Stimulated activated naive B cell treated with anti-CD40 and anti-IgM and Interleukin-4, amounts not matched to agents 10 μg/mL and 1 μg/mL and 100 μg/mL, for 72 hours (primary cell): ENCODE measurements at places on chromosomes 1 and 21.

DNA sequence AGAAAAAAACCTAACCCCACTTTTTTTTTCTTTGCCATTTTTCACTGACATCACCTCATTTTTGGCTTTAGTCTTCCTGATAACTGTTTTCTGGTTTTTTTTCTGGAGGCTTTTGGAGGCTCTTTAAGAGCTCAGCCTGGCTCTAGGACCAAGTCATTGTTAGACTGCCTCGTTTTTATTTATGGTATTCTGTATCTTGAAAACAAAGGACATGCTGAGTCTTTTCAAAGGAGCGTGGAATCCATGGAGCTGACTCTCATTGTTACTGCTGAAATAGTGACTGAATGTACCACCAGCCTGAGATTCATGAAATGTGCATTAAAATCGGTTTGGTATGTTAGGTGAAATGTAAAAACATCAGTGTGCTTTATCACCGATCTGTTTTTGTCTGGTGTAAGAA lies 28.0 kb downstream of the RASAL2 start:
- H3K27me3 ChIP-seq = peaks cover 10% of the 10 kb centered on the region
- no peaks in the 10 kb centered on the region for H3K4me1 ChIP-seq
- H3K36me3 ChIP-seq = no peaks in the 10 kb centered on the region
- no peak overlapping the region for H3K4me3 ChIP-seq

DNA sequence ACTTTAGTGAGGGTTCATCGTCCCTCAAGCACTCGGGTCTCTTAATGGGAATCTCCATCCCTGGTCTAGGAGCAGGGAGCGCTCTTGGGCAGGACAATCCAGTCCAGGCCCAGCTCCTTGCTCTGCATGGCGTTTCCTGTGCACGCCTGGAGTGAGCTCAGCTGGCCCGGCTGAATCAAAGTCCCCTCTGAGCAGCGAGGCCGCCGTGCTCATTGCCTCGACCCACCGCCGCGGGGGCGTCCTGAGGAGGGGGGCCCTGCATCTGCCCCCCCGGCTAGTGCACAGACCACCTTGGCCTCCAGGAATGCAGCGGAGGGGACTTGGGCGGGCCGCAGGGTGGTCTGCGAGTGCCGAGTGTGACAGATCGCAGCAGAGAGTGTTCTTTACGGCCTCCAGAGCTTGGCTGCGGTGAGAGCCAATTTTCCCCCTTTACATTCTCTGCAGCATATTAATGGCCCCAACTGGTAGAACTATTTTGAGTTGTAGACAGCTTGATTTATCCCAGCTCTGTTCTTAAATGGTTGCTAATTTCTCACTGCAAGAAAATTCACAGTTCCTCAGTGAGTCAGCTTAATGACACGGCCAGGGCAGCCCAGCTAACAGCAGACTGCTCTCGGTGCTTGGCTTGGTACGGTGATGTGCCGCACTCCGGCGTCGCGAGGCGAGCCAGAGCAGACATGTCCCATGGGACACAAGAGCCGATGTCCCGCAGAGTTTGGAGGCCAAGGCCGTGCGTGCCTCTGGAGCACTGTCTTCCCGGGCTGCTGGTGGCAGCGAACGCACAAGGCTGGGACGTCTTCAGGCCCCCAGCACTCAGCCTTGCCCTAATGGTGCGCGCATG lies 39.8 kb downstream of the SNAP47 start:
- H3K27ac ChIP-seq = no peak overlapping the region

GRCh38 chr1:233512538-233512937 lies 101.4 kb upstream of the KCNK1 start:
- no peak for DNase-seq
- H3K27me3 ChIP-seq = no peaks in the 10 kb centered on the region
- no peaks in the 10 kb centered on the region for H3K36me3 ChIP-seq
- peaks cover 5% of the 10 kb centered on the region for H3K4me1 ChIP-seq
- no peak overlapping the region for H3K27ac ChIP-seq
- no peak overlapping the region for H3K4me3 ChIP-seq

DNA sequence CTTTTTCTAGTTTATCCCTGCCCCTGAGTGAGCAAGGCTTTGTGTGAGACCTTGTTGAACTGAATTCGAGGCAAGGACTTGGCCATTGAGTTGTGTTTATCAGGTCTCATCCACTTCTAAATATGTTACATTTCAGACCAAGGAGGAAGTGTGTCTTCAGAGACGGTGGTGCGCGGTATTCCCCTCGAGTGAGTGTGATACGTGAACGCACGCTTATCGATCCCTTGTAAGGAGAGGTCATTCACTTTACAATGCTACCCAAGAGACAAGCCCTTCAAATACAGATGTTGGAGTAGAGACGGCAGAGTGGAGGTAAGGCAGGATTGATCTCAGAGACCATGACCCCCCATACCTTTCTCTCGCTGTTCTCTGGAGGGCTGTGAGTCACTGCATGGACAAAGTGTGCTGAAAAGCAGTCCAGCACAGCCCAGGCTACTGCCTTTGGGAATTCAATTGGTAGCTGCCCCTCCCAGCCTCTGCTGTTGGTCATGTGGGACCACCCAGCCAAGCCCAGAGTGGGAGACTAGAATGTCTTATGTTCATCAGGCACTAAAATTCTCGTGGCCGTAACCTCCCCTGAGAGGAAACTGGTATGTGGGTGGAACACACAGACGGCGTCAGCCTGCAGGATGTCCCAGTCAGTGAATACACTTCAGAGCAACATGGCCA lies 16.3 kb upstream of the MTARC1 start:
- peak overlapping the region; percentile 72 for H3K4me3 ChIP-seq
- peaks cover 1% of the 10 kb centered on the region for H3K36me3 ChIP-seq
- no peaks in the 10 kb centered on the region for H3K27me3 ChIP-seq
- H3K4me1 ChIP-seq = peaks cover 12% of the 10 kb centered on the region
- DNase-seq = peak; percentile 59

- H3K4me3 ChIP-seq = no peak overlapping the region
- H3K36me3 ChIP-seq = peaks cover 3% of the 10 kb centered on the region
- H3K27me3 ChIP-seq = no peaks in the 10 kb centered on the region
- peaks cover 2% of the 10 kb centered on the region for H3K4me1 ChIP-seq
- DNase-seq = no peak
- H3K27ac ChIP-seq = no peak overlapping the region
Measured at GRCh38 chr1:87117761-87118368, 203.4 kb downstream of the HS2ST1 start.

- H3K27me3 ChIP-seq = no peaks in the 10 kb centered on the region
- H3K36me3 ChIP-seq = peaks cover 11% of the 10 kb centered on the region
- peaks cover 20% of the 10 kb centered on the region for H3K4me1 ChIP-seq
- H3K27ac ChIP-seq = no peak overlapping the region
- no peak for DNase-seq
- no peak overlapping the region for H3K4me3 ChIP-seq
Measured at GRCh38 chr21:43619856-43620255, 39.4 kb downstream of the HSF2BP start.

- H3K27ac ChIP-seq = no peak overlapping the region
- no peaks in the 10 kb centered on the region for H3K27me3 ChIP-seq
- H3K4me1 ChIP-seq = peaks cover 38% of the 10 kb centered on the region
- no peak overlapping the region for H3K4me3 ChIP-seq
- DNase-seq = no peak
Measured at GRCh38 chr1:8370046-8370881, 52.4 kb downstream of the SLC45A1 start.

- peaks cover 22% of the 10 kb centered on the region for H3K36me3 ChIP-seq
- H3K4me1 ChIP-seq = peaks cover 33% of the 10 kb centered on the region
- H3K4me3 ChIP-seq = no peak overlapping the region
- no peak for DNase-seq
Measured at GRCh38 chr1:6867729-6868659, 82.7 kb downstream of the CAMTA1 start.

GRCh38 chr1:219581766-219582165 lies 31.1 kb downstream of the ZC3H11B start:
- no peak overlapping the region for H3K27ac ChIP-seq
- H3K36me3 ChIP-seq = no peaks in the 10 kb centered on the region
- no peak for DNase-seq
- peaks cover 3% of the 10 kb centered on the region for H3K4me1 ChIP-seq
- H3K27me3 ChIP-seq = peaks cover 11% of the 10 kb centered on the region

- no peak overlapping the region for H3K4me3 ChIP-seq
- H3K27me3 ChIP-seq = peaks cover 7% of the 10 kb centered on the region
- DNase-seq = no peak
- no peaks in the 10 kb centered on the region for H3K4me1 ChIP-seq
- no peak overlapping the region for H3K27ac ChIP-seq
Measured at GRCh38 chr1:159430985-159431384, 1.0 kb upstream of the OR10J4 start.

- H3K4me3 ChIP-seq = no peak overlapping the region
- H3K27ac ChIP-seq = no peak overlapping the region
- DNase-seq = no peak
- no peaks in the 10 kb centered on the region for H3K27me3 ChIP-seq
- H3K36me3 ChIP-seq = peaks cover 22% of the 10 kb centered on the region
Measured at GRCh38 chr1:193036337-193037047, 22.7 kb downstream of the UCHL5 start.

DNA sequence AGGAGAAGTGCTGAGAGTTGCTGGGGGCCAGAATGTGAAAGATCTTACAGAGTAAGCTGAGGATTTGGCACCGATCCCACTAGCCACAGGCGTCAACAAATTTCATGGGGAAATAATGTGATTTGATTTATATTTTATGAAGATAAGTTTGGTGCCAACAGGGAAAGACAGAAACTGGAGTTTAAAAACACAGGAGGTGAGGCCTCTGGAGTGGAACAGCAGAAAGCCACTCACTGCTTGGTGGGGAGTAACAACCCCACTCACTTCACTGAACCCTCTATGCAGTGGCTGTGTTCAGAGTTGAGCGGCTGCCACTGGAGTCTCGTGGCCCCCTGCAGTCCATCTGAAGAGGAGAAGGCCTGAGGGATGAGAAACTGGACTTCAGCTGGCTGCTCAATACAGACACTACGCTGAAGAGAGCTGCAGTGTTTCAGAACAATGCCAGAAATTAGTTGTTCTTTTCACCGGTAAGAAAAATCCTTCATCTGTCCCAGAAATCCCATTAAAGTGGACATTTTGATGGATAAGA lies 48.0 kb upstream of the RXRG start:
- H3K27me3 ChIP-seq = peaks cover 19% of the 10 kb centered on the region
- no peak overlapping the region for H3K4me3 ChIP-seq
- no peaks in the 10 kb centered on the region for H3K36me3 ChIP-seq
- no peaks in the 10 kb centered on the region for H3K4me1 ChIP-seq
- H3K27ac ChIP-seq = no peak overlapping the region
- no peak for DNase-seq

DNA sequence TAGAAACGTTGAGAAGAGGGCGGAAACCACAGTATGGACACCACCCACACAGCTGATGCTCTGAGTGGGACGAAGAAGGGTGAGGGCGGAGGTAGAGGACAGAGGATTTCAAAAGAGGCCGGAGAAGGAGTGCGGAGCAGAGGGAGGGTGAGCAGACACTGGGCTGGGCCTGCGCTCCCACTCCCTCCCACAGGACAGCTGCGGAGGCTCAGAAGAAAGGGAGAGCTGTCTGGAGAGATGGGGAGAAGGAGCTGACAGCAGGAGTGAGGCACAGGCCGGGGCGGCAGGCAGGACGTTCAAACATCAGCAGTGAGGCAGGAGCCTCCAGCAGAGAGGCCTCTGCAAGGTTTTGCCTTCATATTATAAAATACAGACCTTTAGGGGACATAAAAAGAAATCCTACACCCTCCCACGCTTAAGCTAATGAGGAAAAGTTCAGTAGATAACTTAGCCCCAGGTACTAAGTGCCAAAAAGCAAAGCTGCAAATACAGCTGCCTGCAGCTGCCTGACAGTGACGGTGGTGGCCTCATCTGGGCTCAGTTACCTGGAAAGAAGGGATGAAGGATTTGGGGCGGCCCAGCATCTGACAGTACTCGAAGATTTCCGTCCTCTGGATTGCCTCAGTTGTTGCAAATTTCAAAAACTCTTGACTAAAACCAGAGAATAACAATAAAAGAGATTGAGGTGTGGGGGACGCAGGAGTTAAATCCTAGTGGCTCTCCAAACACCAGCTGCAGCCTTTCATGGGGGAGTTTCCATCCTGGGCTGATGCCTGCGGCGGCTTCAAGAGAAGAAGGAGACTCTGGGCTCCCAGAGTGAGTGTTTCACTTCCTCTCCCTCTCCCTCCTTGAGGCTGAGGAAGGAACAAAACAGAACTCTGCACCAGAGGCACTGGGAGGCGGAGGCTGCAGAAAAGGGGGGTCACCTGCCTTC lies 25.6 kb downstream of the SEC16B start:
- DNase-seq = no peak
- no peak overlapping the region for H3K4me3 ChIP-seq
- peaks cover 5% of the 10 kb centered on the region for H3K27me3 ChIP-seq

GRCh38 chr1:19032701-19033514 lies 76.4 kb upstream of the IFFO2 start:
- H3K36me3 ChIP-seq = no peaks in the 10 kb centered on the region
- DNase-seq = no peak
- H3K27ac ChIP-seq = no peak overlapping the region

DNA sequence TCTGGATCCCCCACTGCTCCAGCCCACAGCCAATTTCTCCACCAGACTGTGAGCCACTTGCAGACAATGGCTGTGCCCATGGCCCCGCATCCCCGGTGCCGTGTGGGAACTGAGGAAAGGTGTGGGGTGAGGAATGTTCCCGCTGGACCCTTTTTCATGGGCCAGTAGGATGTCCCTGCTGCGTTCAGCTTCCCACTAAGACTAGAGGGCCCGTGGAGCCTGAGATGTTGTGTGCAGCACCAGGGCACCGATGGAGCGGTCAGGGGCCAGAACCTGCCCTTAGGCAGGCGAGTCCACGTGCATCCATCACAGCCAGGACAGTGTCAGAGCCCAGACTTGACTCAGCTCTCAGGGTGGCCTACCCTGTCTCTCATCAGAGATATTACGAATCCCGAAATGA lies 105.7 kb upstream of the COL6A1 start:
- H3K27me3 ChIP-seq = peaks cover 39% of the 10 kb centered on the region
- no peak for DNase-seq
- H3K27ac ChIP-seq = no peak overlapping the region
- H3K4me3 ChIP-seq = no peak overlapping the region
